ENCODE measurements at places on chromosomes 5 and 9.

GRCh38 chr9:135524130-135524861 is 3.1 kb downstream of the LCN1 start:
- no peak for DNase-seq

GRCh38 chr5:62124266-62124665 is 181.7 kb upstream of the KIF2A start:
- DNase-seq: no peak

- no peak for DNase-seq
These were observed 5.2 kb upstream of the MGAT1 start for GRCh38 chr5:180807654-180808414.

- no peak for DNase-seq
These were observed 37.8 kb upstream of the TMEM250 start for GRCh38 chr9:136156209-136157120.

GRCh38 chr9:72363908-72364678 is 915 bp downstream of the ZFAND5 start:
- peak; percentile 84 for DNase-seq

DNA sequence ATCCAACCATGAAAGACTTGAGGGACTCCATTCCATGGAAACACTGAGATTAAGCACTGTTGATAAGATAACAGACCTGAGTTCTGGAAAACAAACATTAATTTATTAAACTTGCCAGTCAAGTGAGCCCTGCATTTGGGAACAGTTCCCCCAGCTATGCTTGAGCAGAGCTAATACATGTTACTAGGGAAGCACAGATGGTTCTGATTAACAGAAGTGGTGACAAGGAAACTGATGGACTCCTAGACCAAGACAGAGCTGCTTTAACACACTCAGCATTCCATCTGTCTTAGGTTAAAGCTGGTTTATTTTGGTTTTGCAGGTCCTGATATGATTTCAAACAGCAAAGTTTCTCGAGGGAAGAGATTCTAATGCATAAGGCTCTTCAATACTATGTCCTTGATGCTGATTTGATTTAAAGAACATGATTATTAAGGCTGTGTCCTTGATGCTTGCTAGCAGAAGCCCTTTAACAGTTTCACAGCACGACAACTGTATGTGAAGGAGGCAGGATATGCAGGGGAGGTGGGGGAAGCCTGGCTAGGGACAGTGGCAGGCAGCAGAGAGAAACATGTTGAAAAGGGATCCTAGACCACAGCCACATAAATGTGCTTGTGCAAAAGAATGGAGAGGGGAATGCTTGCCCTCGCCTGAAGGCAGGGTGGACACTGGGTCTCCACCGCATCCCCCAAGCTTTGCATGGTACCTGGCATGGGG is 66.2 kb downstream of the ACTBL2 start:
- no peak for DNase-seq

DNA sequence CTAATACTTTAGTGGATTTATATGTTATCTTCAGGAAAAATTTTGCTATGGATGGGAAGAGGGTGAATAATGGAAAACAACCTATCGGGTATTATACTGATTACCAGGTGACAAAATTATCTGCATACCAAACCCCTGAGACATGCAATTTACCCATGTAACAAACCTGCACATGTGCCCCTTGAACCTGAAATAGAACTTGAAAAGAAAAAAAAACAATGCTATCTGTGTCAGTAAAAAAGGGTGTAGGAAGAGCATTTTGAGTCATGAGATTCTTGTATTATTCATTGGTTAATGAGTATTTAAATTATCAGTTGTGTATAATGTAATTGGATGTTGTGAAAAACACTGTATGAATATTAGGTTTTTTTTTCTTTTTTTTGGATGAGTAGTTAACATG is 75.4 kb downstream of the PRR16 start:
- DNase-seq: no peak

- DNase-seq: no peak
These were observed 48.4 kb upstream of the EPB41L4A start for GRCh38 chr5:112467485-112467884.

DNA sequence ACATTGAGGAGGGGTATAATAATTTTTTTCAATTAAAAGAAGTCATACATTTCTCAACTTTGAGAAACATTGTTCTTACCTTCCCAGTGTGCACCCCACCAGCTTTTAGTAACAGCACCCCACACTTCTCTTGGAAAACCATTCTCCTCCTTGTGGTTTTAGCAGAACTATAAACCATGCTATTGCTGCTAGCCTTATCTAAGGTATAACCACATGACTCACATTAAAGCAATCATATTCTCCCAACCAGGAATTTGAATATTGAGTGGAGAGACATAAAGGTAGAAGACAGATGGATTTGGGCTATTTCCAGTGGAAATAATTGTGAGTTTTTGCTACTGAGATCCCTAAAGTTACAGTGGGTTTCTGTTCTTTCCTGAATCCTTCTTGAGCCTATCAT is 43.5 kb upstream of the SRFBP1 start:
- DNase-seq: no peak

- DNase-seq: no peak
These were observed 149.2 kb upstream of the KLF9 start for GRCh38 chr9:70563431-70564204.

GRCh38 chr9:137031904-137032640 is at the start of gene FUT7:
FUT7 (minus strand) TSS chr9:137032088; CDS start chr9:137031991, 97 bp downstream.
- no peak for DNase-seq

GRCh38 chr9:3858961-3859360 is 333.2 kb upstream of the RFX3 start:
- no peak for DNase-seq

DNA sequence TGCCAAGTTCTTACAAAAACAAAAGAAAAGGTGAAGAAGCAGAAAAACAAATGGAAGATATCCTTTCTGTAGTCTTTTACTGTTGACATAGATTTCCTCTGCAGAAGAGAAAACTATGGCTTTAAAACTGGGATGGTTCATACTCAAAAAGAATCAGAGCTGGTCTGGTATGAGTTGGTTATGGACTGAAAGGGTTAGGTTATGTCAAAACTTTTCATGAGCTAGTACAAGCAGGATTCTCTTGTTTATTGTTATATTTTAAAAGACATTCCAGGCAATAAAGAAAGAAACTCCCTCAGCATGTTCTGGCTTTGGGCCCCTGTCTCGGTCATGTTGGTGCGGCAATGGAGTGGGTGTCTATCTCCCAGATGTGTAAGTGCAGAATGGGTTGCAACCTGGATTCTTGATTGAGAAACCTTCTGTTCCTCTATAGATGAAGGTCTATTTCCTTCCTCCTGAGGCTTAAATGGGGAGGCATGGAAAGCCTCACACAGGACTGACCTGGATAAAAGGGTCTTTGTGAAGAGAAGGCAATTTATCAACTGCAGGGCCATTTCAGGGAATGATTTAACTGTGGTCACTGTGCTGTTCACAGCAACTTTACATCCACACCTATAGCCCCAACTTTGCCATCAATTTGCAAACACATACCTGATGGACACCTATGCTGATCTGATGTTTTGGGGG is 209.6 kb upstream of the TNC start:
- no peak for DNase-seq

- DNase-seq: no peak
These were observed 47.3 kb downstream of the CD180 start for GRCh38 chr5:67149057-67149950.

GRCh38 chr5:153654504-153655200 is 164.2 kb downstream of the GRIA1 start:
- no peak for DNase-seq

GRCh38 chr5:19855931-19856330 is 132.1 kb downstream of the CDH18 start:
- no peak for DNase-seq

DNA sequence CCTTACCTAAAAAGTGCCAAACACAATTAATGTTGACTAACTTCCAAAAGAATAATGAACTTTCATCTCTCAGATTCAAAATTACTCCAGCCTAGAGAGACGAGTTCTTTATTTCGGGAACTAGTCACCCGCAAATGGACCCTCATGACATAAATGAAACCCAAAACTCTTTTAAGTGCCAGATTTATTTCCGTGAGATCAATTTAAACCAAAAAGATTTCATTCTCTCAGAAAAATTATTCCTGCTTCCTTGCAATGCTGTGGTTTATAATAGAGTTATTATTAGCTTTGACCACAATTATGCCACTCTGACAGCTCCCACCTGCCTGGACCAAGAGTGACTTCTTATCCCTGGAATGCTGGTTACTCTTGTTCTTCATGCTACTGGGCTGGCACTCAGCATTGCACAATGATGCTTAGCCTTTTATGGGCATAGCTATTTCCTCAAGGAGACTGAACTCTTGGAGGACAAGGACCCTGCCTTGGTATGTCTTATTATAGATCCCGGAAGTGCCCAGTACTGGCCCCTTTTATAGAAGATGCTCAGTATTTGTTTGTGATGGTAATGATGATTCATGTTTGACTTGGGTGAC is 183.5 kb downstream of the SNX18 start:
- DNase-seq: no peak

- DNase-seq: no peak
These were observed 16.8 kb downstream of the PIP5K1B start for GRCh38 chr9:68721666-68722330.

GRCh38 chr5:14977058-14977685 is 105.6 kb upstream of the ANKH start:
- DNase-seq: no peak

GRCh38 chr9:98885575-98886295 is 58.0 kb upstream of the COL15A1 start:
- peak; percentile 17 for DNase-seq
